ENCODE measurements at places on chromosomes 1 and 21.

GRCh38 chr1:95219407-95219806 lies 14.6 kb upstream of the RWDD3 start:
- no peak for DNase-seq

GRCh38 chr1:240967070-240967724 lies 355.2 kb upstream of the GREM2 start:
- DNase-seq = no peak

DNA sequence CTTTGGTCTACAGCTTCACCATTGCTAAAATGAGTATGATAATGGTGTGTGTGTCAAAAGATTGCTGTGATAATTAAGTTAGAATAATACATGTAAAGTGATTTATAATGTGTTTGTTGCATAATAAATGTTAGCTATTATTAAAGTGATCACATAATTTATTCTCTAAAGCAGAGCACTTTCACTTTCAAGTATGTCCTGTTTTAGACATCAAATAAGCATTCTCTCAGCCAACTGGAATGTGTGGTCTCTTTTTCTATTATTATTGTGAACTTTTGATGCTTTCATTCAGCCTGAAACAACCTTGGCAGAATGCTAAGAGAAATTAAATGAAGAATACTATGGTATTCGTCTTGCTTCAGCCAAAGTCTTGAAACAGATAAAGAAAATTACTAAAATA lies 102.8 kb upstream of the COL11A1 start:
- no peak for DNase-seq

- DNase-seq = no peak
Measured at GRCh38 chr1:156080863-156081179, 1.4 kb downstream of the MEX3A start.
